Activated CD4-positive, alpha-beta T cell treated with anti-CD3 and anti-CD28 coated beads, Interleukin-2, amount 10 ng/mL, durations not matched to agents 24 days and 14 days (primary cell): ENCODE measurements at places on chromosomes 5 and 9. TPM values are rescaled to one million over a fixed set of nuclear protein-coding genes. Genes with fewer than 3 reads are reported as not detected.

DNA sequence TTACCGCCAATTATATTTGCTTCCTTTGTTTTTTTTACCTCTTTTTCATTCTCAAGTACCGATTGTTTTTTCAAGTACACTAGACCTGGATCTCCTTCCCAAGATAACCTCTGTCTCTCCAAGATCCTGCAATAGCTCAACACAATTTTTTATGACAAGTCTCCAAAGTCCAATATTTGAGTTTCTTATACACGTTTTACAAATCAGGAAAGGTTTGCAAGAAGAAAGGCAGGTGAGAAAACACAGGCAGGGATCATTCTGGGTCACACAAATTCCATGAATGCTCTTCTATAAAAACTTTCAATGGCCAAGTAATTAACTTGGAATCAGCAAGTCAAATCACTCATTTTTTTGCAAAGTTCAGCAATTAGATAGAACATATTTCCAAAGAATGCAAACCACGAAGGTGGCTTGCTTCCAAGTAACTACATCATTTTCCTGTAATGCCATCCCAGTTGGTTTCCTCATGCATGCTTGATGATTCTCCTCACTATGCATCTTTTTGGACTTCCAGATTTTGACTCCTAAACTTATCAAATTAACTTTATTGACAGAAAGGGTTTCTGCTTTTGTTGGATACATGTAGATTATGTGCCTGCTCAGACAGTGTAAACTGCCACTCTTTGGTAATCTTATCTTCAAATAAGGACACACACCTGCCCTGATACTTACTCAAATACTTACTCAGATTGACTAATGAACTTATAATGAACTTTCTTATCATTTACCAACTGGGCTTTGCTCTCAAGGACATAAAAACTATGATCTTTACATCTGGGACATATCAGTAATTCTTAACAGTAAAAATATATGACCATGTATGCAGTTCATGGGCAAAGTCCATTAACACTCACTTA is 24.7 kb upstream of the IFNE start:
- no peak for DNase-seq

DNA sequence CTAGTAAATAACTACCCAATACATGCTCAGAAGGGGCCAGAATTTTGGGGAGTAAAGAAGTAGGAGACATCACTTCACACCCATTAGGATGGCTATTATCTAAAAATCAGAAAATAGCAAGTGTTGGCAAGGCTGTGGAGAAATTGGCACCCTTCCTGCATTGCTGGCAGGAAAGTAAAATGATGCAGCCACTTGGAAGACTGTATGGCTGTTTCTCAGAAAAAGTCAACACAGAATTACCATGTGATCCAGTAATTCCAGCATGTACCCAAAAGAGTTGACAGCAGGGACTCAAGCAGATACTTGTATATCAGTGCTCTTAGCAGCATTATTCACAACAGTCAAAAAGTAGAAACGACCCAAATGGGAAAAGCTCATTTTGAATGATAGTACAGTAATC is 107.6 kb downstream of the APBA1 start:
- no peak for DNase-seq

The PKN3 gene
- 22.9 and 24.3 TPM in 2 replicates for total RNA-seq

- no peak for DNase-seq
These were observed 31.0 kb downstream of the HK3 start for GRCh38 chr5:176868126-176868525.

The LCN10 gene
- total RNA-seq, result 1.1 and 1.7 TPM in 2 replicates
